ENCODE measurements at places on chromosomes 6 and 20.

GRCh38 chr20:48738399-48739304, 89.1 kb downstream of the PREX1 start:
- no peaks in the 10 kb centered on the region for H3K4me1 ChIP-seq
- no peaks in the 10 kb centered on the region for H3K36me3 ChIP-seq
- no peak for DNase-seq
- no peaks in the 10 kb centered on the region for H3K27me3 ChIP-seq
- H3K4me3 ChIP-seq = no peak overlapping the region

DNA sequence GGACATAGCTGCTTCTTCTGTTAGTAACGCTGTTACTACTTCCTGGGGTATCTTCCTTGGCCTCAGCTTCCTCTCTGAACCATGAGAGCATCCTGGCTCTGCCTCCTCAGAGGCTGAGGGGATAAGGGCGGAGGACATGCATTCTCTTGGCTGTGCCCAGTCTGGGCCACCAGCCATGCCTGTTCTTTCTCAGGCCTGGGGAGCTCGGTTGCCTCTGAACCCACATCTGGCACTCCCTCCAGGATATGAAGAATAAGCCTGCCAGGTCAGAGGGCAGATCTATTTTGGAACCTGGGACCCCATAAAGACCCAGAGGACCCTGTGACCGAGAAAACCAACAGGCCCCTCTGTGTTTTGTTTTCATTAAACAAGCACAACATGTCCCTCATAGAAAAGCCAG, 6.6 kb upstream of the ANGPT4 start:
- no peaks in the 10 kb centered on the region for H3K27me3 ChIP-seq
- no peak for DNase-seq
- H3K4me1 ChIP-seq = no peaks in the 10 kb centered on the region
- no peak overlapping the region for H3K4me3 ChIP-seq
- no peaks in the 10 kb centered on the region for H3K36me3 ChIP-seq

DNA sequence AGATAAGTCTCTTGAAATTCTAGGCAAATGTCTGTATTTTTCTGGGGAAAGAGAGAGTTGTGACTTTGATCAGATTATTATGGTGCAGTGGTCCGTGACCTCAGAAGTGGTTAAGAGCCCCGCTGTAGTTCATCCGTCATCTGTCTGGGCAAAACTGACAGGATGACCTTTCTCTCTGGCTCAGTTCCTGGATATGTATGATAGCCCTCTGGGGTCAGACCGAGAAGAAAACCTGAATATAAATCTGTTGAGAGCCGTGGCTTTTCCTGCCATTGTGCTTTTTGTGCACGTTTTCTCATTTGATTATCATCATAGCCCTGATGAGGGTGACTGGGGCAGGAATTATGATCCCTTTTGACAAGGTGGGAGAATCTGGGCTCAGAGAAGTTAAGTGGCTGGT, 26.5 kb downstream of the GHRH start:
- H3K4me1 ChIP-seq = no peaks in the 10 kb centered on the region
- peaks cover 97% of the 10 kb centered on the region for H3K36me3 ChIP-seq
- no peaks in the 10 kb centered on the region for H3K27me3 ChIP-seq
- H3K27ac ChIP-seq = no peak overlapping the region
- DNase-seq = no peak

- no peak for DNase-seq
- no peaks in the 10 kb centered on the region for H3K4me1 ChIP-seq
- no peak overlapping the region for H3K27ac ChIP-seq
- peaks cover 15% of the 10 kb centered on the region for H3K27me3 ChIP-seq
- H3K4me3 ChIP-seq = no peak overlapping the region
- H3K36me3 ChIP-seq = no peaks in the 10 kb centered on the region
Measured at GRCh38 chr20:17538517-17539170, 7.5 kb upstream of the BFSP1 start.

- no peak overlapping the region for H3K4me3 ChIP-seq
- H3K4me1 ChIP-seq = peaks cover 12% of the 10 kb centered on the region
- H3K27me3 ChIP-seq = peaks cover 2% of the 10 kb centered on the region
- H3K27ac ChIP-seq = no peak overlapping the region
- H3K36me3 ChIP-seq = no peaks in the 10 kb centered on the region
- DNase-seq = no peak
Measured at GRCh38 chr6:11810854-11811643, 32.4 kb upstream of the ADTRP start.

DNA sequence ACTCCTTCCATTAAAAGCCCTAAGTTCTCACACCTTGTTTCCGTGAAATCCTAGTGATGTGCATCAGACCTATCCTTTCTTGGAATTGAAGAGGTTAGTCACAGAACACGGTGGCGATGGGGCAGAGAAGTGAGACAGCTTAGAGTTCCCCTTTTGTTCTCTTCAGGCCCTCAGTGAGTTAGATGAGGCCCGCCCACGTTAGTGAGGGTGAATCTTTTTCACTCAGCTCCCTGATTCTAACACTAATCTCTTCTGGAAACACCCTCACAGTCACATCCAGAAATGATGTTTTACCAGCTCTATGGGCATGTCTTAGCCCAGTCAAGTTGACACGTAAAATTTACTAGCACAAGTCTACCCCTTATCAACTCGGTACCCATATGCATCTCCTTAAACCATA, 172.7 kb upstream of the NOX3 start:
- H3K27ac ChIP-seq = no peak overlapping the region
- no peaks in the 10 kb centered on the region for H3K27me3 ChIP-seq
- no peaks in the 10 kb centered on the region for H3K36me3 ChIP-seq
- DNase-seq = no peak
- no peaks in the 10 kb centered on the region for H3K4me1 ChIP-seq

GRCh38 chr6:8860671-8861070, 425.3 kb upstream of the SLC35B3 start:
- DNase-seq = no peak
- no peak overlapping the region for H3K4me3 ChIP-seq
- H3K27me3 ChIP-seq = no peaks in the 10 kb centered on the region
- no peaks in the 10 kb centered on the region for H3K36me3 ChIP-seq

GRCh38 chr6:29414588-29414987, at the start of gene OR12D1:
Gene OR12D1, plus strand, starts transcription at chr6:29414928.
- H3K4me1 ChIP-seq = no peaks in the 10 kb centered on the region
- no peak within 1 kb of the TSS for H3K4me3 ChIP-seq
- H3K27ac ChIP-seq = no peak within 1 kb of the TSS
- peaks cover 6% of the 10 kb centered on the region for H3K27me3 ChIP-seq
- no peak for DNase-seq

DNA sequence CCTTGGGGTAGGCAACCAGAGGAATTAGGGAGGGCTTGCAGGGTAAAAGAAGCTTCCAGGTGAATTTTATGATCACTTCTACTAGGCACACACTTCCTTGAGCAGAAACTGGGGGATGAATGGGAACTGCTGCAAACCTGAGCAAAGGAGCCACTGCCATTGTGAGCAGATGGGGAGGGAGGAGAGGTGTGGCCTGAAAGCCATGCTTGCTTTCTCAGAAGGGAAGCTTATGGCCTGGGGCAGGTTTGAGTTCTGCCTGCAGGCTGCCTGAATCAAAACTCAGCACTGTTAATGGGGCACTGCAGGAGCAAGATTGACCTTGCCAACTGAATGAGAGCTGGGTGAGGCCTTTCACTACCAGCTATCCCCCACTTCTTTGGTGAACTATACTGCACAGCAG, 328.1 kb downstream of the NKAIN2 start:
- no peak overlapping the region for H3K4me3 ChIP-seq
- no peak for DNase-seq
- no peaks in the 10 kb centered on the region for H3K36me3 ChIP-seq
- H3K4me1 ChIP-seq = no peaks in the 10 kb centered on the region
- no peak overlapping the region for H3K27ac ChIP-seq

DNA sequence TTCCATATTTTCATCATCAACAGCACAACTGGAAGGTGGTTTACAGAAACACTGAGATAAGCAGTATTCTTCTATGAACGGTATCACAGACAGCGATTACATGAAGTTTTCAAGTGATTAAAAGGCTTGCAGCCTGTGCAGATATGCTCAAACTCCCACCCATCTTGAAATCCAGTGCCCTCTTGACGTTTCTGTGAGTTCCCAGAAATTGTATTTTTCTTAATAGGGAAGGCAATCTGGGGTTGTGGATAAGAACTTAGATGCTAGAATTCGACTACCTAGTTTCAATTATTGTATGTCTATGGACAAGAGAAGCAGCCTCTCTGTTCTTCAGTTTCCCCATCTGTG, 290.3 kb downstream of the ZNF217 start:
- H3K4me3 ChIP-seq = no peak overlapping the region
- no peak overlapping the region for H3K27ac ChIP-seq
- peaks cover 27% of the 10 kb centered on the region for H3K27me3 ChIP-seq
- no peak for DNase-seq
- no peaks in the 10 kb centered on the region for H3K4me1 ChIP-seq
- H3K36me3 ChIP-seq = no peaks in the 10 kb centered on the region

DNA sequence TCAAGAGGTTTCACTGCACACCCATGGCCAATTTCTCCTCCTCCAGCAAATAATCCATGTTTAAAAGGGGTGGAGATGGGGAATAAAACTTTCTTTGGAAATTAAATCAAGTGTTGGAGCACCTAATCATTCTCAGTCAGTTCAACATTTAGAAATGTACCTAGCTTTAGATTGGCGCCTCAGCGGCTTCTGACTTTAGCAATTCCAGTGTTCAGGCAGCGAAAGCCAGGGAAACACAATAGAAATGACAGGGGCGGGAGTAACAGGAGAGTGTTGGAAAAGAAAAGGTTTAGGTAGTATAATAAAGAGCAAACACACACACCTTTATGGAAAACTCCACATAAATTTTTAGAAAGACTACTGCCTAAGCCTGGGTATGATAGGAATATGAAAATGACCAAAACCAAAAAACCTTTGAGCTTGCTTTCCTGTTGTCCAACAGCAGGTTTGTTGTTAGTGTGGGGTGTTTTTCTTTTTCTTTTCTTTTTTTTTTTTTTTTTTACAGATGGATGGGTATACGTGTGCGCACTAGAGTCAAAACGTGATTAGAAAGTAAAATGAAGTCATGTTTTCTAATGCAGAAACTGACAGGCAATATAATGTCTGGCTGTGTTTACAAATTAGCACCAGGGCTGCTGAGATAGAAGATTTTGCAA, 7.7 kb downstream of the TFAP2A start:
- DNase-seq = no peak
- H3K4me1 ChIP-seq = no peaks in the 10 kb centered on the region
- no peak overlapping the region for H3K4me3 ChIP-seq

DNA sequence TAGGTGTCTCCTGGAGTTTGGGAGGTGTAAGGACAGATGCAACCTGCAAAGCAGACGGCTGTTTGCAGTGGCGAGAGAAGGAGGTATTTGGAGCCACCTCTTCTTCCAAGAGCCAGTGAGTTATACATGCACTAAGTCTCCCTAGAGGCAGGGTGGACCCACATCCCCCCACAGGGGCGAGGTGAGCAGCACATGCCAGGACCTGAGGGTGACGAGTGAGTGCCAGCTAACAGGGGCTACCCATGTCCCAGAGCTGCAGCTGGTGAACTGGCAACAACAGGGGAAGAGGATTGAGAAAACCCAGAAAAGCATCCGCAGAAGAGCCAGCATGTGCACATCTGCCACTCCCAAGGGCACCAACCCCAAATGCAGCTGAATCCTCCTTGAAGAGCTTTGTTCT, 95.1 kb downstream of the CD83 start:
- no peaks in the 10 kb centered on the region for H3K27me3 ChIP-seq
- H3K4me3 ChIP-seq = no peak overlapping the region
- peak overlapping the region; percentile 77 for H3K27ac ChIP-seq
- H3K4me1 ChIP-seq = peaks cover 25% of the 10 kb centered on the region

DNA sequence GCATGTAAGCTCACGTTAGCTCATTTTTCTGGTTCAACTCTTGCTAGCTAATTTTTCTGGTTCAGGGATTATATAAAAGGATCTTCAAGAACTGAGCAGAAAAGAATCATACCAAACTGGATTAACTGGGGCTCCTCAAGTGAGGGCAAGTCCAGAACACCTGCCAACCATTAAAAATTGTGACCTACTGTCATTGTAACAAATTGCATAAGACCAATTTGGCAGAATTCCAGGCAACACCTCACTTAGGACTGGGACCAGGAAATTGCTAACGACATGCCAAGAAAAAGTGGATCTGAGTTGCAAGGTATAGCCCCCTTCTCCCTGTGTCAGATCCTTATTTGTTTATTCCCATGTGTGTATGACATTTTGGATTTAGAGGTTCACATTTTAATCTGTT, 216.6 kb downstream of the HIVEP2 start:
- no peak for DNase-seq
- no peaks in the 10 kb centered on the region for H3K27me3 ChIP-seq
- no peaks in the 10 kb centered on the region for H3K4me1 ChIP-seq
- no peaks in the 10 kb centered on the region for H3K36me3 ChIP-seq

- no peak overlapping the region for H3K27ac ChIP-seq
- no peak overlapping the region for H3K4me3 ChIP-seq
- peaks cover 37% of the 10 kb centered on the region for H3K4me1 ChIP-seq
- H3K27me3 ChIP-seq = peaks cover 40% of the 10 kb centered on the region
Measured at GRCh38 chr6:134177236-134177635, 124.8 kb upstream of the SLC2A12 start.

- no peak for DNase-seq
- peaks cover 72% of the 10 kb centered on the region for H3K4me1 ChIP-seq
- H3K36me3 ChIP-seq = no peaks in the 10 kb centered on the region
Measured at GRCh38 chr6:6713657-6714056, 125.1 kb downstream of the LY86 start.

DNA sequence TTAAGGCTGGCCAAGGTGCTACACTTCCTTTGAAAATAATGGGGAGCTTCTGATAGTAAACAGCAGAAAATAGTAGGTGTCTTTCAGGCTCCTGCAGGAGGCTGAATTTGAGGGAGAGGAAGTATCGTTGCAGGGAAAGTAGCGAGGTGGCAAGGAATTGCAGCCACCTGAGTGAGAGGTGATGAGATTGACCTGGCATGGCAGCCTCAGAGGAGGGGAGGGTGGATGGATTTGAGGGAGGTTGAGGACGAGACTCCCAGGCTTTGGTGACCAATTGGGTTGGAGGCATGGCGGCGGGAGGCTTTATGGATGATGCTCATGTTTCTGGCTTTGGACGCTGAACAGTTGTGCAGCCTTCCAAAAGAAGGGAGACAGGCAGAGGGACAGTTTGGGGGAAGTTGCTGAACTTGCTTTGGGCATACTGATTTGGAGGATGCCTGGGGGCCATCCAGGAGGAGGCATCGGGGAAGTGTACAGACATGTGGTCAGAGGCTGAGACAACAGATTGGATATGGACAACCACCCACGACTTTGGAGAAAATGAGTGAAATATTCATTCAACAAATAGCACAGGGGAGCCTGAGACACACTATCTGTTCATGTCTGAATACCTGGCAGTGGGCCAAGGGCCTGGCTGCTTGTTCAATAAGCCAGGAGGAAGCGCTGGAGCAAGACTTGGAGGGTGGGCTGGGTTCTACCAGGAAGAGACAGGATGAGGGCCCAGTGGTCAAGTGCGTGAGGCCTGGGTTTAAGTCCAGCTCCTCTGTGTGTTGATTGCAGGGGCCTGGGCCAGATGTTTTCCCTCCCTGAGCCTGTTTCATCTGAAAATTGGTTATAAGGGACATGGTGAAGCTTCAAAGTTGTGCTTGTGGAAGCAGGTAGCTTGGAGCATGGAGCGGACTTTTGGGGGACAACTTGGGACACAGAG, 113.2 kb downstream of the CEBPB start:
- DNase-seq = no peak
- H3K4me1 ChIP-seq = no peaks in the 10 kb centered on the region
- no peak overlapping the region for H3K27ac ChIP-seq
- H3K36me3 ChIP-seq = no peaks in the 10 kb centered on the region
